Activated CD4-positive, alpha-beta T cell treated with anti-CD3 and anti-CD28 coated beads, Interleukin-2, Interleukin-6, amounts not matched to agents 100 ng/mL and 50 ng/mL, durations not matched to agents 16 hours and 8 hours (primary cell): ENCODE measurements at places on chromosomes 3 and 15.

DNA sequence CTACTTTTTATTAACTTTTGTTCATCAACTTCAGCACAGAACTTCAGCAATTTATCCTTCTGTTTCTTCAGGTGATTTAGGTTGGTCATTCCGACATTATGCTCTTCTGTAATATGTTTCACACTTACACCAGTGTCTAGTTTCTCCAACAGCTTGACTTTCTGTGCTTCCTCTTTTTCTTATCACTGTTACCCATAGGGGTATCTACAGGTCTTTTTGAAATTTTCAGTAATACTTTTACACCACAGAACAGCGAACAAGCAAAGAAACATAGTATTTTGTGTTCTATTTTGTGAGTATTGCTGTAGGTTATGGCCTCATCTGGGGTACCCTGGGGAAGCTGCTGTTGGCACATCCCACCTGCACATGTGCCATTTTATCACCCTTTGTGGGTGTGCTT is 260.7 kb downstream of the NSUN3 start:
- DNase-seq, result no peak

- DNase-seq, result peak; percentile 53
These were observed 28.3 kb upstream of the CRYBG3 start for GRCh38 chr3:97793420-97794019.

DNA sequence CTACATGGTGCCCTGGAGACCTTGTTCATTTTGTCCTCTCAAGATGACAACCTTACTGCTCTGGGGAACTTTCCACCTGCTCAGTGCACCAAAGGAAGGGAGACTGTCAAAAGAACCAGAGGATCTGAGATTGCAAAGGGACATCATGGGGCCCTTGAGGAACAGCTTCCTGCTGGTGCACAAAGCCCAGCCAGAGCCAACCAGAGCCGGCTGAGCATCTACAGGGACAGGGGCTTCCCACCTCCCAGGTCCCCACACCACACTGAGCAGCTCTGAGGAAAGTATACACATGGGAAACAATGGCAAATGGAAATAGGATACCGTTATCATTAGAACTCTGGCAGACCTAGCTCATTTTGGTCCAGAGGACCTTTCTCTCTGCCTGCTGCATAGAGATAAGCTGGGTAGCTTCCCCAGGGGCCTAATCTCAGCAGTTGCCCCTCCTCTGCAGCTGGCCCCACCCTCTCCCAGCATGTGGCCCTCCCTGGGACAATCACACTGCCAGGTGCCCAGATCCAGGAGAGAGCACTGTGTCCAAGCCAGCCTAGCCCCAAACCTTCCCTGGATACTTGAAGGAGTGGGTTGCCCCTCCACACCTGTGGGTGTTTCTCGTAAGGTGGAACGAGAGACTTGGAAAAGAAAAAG is 123.4 kb upstream of the PRR20G start:
- DNase-seq, result no peak

DNA sequence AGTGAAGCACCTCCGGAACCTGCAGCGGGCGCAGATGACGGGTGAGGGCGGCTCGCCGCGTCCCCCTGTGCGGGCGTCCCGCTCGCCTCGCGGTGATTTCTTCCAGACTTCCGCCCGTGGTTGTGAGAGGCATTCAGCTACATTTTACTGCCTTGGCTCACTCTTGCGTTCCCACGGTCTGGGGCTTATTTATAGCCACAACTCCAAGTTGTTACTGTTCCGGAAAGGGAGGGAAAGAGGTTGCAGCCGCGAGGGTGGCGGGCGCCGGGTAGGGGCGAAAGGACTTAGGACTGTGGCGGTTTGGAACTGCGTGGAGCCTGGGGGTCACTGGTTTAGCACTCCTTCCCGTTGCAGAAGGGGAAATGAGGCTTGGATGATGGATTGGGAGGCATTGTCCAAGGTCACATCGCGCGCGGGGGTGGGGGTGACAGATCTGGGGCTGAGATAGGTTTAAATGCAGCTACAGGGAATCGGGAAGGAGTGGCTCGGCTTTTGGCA is 1.1 kb downstream of the HES1 start:
- peak; percentile 28 for DNase-seq

DNA sequence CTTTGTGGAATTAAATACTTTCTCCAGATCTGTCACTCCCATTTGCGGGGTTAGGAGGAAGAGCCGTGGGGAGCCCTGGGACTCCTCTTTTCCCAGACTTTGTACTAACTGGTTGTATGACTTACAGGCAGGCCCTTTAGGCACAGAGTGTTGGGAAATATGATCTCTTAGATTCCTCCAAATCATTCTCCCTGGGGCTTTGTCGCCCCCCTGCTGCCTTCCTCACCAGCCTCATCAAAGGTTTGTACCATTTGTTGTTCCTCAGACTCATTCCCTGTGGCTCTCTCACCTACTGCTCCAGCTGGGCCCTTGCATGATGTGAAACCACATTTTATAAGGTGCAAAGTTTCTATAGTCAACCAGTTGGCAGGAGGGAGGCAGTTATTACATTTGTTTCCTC is 56.4 kb downstream of the CRYGS start:
- DNase-seq, result no peak

GRCh38 chr3:37598808-37599581 is 262.7 kb upstream of the CTDSPL start:
- no peak for DNase-seq

- DNase-seq, result no peak
These were observed 276.0 kb downstream of the SV2B start for GRCh38 chr15:91376038-91376437.

- no peak for DNase-seq
These were observed 79.8 kb downstream of the SEMA5B start for GRCh38 chr3:122947738-122948137.

GRCh38 chr3:12775226-12775625 is 16.2 kb upstream of the TMEM40 start:
- DNase-seq, result no peak

GRCh38 chr15:71743861-71744382 is 66.4 kb upstream of the NR2E3 start:
- peak; percentile 73 for DNase-seq

DNA sequence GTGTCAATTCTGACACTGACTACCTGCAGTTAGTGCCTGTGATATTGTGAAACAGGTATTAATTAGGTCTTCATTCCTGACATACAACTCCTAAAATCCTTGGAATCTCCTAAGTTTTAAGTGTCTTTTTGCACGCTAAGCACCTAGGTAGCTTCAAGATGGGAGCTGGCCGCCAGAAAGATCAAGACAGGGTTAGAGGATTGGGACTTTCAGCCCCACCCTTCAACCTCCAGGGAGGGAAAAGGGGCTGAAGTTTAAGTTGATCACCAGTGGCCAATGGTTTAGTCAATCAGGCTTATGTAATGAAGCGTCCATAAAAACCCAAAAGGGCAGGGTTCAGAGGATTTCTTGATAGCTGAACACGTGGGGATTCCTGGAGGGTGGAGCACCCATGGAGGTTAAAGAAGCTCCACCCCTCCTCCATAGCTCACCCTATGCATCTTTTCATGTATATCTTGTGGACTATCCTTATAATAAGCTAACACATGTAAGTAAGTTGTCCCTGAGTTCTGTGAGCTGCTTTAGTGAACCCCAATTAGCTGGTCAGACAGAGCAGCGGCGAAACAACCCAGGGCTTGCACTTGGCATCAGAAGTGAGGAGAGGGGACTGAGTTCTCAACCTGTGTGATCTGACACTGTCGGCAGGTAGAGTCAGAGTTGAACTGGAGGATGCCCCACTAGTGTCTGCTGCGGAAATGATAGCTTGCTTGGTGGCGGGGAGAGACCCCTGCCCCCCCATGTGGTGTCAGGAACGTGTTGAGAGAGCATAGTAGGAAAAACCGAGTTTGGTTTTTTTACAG is 12.8 kb upstream of the SRP14 start:
- DNase-seq, result no peak

DNA sequence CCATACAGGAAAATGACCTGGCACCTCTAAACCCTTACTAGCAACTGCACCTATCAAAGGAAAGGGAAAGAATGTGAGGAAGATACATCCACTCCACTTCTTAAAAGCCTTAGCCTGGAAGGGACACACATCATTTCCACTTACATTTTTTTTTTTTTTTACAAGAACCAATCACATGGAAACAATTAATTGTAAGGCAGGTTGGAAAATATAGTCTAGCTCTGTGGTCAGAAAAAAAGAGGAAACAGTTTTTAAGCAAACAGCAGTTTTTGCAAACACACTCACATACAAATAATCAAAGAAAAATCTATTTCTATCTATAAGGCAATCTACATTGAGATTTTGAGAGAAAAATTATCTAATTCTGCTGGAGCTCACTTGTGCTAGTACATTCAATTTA is 98.9 kb upstream of the SPRED1 start:
- no peak for DNase-seq

DNA sequence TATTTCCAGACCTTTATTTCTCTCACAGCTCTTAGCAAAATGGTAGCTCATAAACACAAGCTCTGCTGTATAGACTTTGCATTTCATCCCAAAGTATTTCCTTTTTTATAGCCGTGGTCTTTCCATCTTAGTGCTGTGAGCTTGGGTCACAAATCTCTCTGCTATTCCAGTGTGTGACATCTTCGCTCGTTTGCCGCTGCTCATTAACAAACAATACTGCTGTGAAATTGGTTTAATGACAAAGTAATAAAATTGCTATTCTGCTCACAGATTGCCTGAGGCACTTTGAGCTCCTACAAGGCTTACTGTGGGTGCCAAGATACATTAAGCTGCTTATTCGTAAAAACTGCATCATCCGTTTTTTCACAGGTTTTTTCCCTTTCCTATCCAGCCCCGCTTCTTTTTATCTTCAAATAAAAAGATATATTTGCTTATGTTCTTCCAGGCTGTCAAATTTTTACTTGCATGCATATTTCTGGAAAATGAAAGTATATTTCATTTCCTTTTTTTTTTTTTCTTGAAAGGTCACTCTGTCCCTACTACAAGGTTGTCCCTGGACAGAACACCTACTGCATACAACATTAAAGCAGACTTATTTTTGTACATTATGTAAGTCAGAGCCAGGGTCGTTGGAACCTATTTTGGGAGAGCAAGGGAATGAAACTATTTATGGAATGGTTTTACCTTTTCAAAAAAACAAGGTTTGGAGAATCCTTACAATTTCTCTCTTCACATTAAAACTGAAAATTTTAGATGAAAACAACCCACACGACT is 174.5 kb downstream of the MEIS2 start:
- DNase-seq, result no peak

GRCh38 chr3:100155128-100155527 is 40.8 kb upstream of the FILIP1L start:
- DNase-seq, result no peak

GRCh38 chr3:65356331-65357248 is 668.8 kb upstream of the ADAMTS9 start:
- no peak for DNase-seq

DNA sequence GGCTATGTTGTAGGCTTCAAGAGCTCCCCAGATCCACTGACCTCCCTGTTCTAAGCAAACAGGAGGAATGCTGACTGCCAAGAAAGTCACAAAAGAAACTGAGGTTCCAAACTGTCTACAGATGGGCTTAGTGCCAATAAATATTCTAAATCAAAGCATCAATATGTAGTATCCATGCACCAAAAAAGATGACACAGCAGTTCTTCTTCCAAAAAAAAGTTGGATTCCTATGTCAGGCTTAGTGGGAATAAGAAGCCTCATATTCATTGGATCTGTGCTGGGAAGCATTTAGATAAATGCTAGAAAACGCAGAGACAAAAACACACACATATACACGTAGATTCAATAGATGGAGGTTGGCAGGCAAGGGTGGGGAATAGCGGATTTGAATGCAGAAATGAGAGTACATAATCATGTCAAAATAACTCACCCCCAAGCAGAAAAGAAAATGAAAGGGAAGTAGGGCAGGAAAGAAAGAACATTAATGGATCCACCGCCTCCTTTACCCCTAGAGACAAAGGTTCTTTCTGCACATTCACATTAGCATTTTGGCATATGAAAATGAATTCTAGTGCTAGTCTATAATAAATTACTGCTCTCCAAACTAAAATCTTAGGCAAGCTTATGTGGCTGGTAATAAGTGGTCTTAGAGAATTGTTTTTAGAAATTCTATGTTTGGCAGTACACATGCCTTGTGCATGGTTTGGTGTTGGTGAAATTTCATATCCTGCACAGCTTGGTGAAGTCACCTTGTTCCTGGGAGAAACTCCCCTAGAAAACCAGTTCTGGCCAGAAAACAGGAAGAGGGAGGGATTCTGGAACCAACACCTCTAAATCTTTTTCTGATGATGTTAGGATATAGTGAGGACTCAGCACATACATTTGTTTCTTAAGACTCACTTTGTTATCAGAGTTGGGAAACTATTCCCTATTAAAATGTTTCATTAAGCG is 283.4 kb downstream of the LSAMP start:
- DNase-seq, result no peak

DNA sequence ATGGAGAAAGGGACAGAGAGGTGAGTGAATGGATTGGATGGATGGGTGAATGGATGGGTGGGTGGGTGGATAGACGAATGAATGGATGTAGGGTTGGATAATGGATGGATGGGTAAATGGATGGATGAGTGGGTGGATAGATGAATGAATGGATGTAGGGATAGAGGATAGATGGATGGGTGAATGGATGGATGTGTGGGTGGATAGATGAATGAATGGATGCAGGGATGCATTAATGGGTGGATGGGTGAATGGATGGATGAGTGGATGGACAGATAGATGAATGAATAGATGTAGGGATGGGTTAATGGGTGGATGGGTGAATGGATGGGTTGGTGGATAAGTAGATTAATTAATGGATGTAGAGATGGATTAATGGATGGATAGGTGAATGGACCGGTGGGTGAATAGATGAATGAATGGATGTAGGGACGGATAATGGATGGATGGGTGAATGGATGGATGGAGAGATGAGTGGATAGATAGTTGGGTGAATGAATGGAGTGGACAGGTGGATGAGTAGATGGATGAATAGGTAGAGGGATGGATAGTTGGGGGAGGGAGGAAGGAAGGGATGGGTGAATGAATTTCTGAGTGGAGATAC is 28.6 kb downstream of the CACNA2D3 start:
- DNase-seq, result no peak

- DNase-seq, result no peak
These were observed 154.5 kb downstream of the ZNF621 start for GRCh38 chr3:40679290-40679689.

GRCh38 chr3:39183211-39184080 is 8.9 kb downstream of the XIRP1 start:
- no peak for DNase-seq

- DNase-seq, result no peak
These were observed 28.9 kb upstream of the OCA2 start for GRCh38 chr15:28128031-28128430.

DNA sequence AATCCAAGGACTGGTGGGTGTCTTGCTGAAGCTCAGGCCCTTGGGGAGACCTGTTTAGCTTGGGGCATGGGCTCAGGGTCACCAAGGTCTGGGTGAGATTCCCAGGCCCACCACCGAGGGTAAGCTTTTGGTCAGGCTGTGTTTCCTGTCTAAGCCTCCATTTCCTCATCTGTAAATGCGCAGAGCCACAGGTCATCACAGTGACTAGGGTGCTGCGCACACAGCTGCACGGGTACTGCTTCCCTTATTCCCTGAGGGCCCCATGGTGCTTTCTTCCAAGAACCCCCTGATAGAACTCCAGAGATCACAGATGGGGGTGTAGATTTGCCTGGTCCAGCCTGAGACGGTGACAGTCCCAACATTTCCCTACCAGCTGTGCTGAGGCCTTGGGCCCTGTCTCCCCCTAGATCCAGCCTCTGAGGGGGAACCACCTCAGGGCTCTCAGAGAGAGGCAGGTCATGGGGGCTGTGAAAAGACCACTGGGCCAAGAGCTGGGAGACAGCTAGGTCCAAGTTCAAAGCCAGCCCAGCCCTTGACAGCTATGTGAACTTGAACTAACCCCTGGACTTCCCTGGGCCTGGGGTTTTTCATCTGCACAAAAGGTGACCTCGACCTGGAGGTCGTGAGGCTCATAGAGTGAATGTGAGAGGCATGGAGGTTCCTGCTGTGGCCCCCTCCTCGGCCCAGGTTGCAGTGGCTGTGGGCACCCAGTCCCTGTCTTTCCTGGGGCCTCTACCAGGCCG is 60.7 kb downstream of the SEMA3G start:
- DNase-seq, result no peak
